ENCODE measurements at places on chromosomes 13 and 19.

DNA sequence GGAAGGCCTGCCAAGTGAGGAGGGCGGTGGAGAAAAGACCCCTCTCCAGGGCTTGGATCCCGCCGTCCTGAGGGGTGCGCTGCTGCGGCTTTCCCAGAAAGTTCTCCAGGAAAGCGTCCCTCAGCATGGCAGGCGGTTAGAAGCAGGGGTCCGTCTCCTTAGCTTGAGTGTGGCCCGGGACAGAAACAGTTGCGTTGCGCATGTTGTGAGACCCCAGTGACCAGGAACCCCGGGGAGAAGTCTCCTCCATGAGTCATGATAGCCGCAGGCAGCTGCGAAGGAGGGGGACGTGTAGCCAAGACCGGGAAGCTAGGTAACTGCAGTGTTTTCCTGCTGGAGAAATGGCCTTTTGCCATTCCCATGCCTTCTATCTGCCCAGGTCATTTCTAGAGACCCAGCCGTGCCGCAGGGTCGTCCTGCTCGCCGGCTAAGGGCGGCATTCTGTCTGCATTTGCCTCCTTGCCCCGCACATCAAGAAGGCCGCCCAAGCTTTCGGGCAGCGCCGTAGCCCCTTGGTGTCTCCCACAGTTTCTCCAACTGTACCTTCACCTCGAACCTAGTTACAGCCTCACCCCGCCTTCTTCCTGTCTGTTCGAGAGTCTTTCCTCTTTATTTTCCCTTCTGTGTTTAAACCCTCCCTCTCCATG is 64.3 kb downstream of the TM9SF2 start:
- no peak for DNase-seq

- no peak for DNase-seq
Observed at GRCh38 chr19:30326393-30326710, 45.8 kb upstream of the ZNF536 start.

- DNase-seq, result no peak
Observed at GRCh38 chr13:106110241-106110855, 425.1 kb downstream of the EFNB2 start.

GRCh38 chr13:52104624-52105023 is 24.2 kb downstream of the NEK5 start:
- no peak for DNase-seq

DNA sequence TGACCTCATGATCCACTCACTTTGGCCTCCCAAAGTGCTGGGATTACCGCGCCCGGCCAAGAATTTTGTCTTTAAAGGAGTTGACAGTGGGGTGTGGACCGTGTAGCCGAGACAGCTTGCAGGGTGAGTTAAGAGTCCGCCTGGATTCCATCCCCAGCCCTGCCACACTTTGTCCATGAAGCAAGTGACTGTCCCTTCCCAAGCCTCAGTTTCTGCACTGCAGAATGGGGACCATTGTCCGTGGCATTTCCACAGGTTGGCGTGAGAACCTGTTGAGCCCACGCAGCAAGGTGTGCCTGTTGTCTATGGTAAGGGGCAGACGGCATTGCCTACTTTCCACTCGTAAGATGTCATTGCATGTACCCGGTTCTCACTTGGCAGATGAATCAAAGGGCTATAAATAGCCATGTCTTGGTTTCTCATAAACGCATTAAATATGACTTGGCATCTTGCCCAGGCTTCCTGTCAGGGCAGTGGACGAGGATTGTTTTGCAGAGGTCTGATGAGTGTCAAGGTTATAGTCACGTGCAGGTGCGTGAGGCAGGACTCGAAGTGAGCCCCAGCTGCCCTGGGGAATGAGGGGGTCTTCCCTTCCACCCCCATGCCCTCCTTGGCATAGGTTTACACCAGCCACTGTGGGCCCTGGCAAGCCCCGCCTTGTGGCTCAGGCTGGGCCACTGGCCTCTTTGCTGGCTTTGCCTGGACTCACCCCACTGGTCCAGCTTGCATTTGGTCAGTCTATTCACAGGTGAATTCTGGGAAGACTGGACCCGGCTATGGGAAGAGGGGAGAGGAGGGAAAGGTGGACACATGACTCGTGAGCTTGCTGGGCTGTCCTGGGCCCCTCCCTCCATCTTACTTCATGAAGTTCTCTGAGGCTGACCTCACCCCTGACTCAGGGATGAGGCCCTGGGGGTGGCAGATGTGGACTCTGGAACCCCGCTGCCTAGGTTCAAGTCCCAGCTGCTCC is 14.6 kb downstream of the FAM187B start:
- DNase-seq, result no peak

DNA sequence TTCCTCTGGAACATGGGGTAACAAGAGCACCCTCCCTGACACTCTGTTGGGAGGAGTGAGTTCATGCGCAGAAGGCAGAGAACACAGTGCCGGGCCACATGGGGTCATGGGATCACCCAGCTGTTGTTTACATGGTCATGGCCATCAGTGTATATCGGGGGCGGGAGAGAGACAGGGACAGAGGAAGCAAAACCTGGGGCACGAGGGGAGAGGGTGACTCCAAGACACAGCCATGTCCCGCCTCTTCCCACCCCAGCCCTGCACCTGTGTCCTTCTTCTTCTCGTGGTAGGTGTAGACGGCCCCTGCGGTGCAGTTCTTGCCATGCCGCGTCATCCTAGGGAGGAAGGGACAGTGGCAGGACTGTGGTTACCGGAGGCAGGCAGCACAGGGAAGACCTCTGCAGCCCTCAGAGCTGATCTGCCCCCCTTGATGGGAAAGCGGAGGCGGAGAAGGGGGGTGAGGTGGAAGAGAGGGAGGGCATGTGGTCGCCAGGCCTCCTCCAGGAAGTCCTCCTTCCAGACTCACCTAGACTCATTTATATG is 19.9 kb downstream of the NOSIP start:
- DNase-seq, result no peak

- DNase-seq, result no peak
Observed at GRCh38 chr19:15551293-15552004, 43.1 kb downstream of the CYP4F22 start.

DNA sequence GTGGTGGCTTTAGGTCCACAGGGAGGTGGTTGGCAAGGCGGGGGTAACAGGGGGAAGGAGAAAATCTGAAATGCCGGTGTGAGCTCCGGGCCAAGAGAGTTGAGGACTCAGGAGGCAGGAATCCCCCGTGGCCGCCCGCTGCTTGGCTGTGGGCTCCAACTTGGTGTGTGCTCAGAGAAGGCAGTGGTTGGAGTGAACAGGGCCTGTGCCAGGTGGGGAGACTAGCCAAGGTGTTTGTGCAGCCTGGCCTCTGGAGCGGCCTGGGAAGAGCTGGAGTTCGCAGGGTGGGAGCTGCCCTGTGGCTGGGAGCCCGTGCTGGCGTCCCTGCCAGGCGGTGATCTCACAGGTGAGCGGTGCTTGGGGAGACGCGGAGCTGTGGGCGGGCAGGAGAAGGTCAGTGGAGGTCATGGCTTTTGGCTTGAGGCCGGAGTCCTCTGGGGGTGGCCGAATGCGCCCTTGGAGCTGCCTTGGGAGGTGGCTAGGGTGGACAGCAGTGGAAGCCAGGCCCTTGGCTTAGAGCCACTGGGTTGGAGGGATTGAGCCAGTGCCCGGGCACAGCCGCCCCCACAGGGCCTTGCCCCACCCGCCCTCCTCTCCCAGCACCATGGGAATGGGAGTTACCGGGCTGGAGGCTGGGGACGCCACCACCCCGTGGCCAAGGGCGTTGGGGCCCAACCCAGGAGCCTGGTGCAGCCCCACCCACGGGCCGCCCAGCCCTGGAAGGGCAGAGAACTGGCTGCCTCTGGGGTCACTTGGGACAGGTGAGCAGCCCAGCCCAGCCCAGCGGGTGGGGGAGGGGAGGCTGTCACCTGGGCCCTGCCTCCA is 7.1 kb upstream of the CIRBP start:
- no peak for DNase-seq

- DNase-seq, result no peak
Observed at GRCh38 chr13:29535663-29536655, 59.5 kb downstream of the SLC7A1 start.

DNA sequence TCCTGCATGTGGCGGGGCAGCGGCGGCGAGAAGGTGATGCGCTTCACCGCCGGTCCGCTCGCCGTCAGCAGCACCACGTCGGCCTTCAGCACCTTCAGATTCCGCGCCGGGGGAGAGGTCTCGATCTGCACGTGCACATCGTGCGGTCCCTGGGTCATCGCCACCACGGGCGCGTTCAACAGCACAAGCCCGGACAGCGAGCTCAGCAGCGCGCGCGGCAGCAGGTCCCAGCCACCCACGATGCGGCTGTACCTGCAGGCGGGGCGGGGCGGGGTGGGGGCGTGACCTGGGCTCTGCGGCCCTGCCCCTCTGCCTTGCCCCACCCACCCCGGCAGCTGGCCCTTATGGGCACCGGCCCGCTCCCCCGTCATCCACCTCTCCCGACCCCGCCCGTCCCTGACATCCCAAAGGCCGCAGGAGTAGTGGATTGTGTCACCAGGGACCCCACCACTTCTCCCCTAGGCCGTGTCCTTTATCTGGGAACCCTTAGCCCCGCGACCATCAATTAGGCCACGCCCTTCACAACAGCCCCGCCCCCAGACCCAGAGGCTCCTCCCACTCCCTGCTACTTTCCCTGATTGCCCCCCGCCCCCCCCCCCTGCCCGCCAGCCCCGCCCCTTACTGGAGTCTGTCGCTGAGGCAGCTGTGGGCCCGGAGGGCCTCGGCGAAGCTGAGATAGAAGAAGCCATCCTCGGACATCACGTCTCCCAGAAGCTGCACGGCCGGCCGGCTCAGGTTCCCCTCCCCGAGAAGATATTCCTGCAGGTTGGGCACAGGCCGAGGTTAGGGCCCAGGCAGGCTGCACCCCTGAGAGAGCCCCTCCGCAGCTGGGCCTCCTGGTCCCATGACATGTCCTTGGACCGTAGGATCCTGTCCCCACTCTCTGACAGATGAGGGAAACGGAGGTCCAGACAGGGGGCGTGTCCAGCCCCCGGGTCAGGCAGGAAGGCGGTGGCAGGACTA is 6.1 kb downstream of the IL4I1 start:
- DNase-seq, result no peak

- DNase-seq, result no peak
Observed at GRCh38 chr19:7953060-7953459, 9.6 kb upstream of the TIMM44 start.

DNA sequence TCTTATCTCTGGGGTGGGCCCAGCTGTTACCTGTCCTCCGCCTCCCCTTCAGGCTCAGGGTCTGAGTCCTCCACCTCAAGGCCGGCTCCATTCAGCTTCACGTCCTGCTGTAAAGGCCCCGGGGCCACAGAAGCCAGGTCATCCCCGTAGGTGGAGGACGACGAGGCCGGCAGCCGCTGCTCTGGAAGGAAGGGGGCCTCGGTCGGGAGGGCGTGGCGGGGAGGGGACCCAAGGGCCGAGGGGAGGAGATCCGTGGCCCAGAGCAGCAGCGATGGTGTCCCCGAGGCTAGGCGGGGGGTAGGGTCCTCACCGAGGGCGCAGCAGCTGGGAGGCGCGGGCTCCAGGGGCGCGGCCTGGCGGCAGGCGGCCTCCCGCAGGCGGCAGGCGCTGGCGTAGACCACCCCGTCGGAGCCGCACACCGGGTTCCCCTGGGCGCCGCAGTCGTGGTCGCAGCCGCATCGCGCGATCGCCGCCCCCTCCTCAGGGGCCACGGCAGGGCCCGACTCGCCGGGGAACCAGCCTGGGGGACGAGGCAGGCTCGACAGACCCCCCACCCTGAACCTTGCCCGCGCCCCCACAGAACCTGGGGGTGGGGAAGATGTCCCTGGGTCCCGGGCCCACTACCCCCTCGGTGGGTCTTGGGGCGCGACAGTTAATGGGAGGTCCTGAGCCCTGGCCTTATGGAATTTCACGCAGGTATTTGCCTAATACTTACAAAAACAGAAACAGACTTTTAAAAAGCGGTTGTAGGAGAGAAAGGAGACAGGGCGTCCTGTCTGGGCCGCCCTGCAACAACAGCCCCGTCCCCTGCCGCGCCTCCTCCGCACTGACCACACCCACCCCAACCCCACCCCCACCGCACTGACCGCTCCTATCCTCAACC is 7.6 kb downstream of the F2RL3 start:
- no peak for DNase-seq

Measured in vagina (tissue), 2 donors.